Cortex of kidney (tissue), 1 donor: ENCODE measurements at places on chromosomes 2 and 18.

DNA sequence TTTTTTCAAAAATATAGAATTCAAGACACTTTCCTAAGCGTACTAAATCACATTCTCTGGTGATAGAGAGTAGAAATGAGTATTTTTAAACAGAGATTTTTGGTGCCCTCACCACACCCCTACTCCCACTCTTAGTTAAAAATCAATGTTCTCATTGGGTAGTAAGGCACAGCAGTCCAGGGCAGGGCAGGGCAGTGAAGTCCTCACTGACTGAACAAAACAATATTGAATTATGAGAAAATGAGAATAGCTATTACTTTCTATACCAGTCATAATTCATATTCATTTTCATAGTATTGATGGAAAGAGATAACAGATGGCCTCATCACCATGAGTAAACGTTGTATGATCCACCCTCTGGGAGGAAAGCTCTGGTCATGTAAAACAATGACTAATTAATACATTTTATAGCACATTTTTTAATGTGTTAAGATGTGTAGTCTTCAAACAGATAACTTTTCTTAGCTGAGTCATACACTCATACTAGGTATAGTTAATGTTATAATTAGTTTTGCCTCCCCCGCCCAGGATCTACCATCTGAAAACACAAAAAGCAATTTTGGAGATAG is 686.1 kb downstream of the KCNJ3 start:
- no peak for DNase-seq

DNA sequence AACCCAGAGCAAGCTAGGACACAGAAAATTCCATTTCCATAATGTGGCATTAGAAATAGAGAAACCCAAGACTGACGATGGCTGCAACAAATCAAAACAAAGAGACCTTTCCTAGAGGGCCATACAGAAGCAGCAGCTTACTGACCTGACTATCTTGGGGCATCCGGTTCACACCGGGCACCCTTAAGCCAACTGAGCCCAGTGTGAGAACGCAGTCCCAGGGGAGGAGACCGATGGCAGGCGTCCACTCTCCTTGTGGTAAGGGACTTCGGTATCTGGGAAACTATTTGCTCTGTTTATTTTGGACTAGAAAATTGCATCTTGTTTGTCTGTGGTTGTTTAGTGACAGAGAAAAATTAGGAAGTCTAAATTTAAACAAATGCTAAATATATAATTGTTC is 244.8 kb upstream of the COPS8 start:
- no peak for DNase-seq

GRCh38 chr18:42936289-42936688 is 179.2 kb downstream of the RIT2 start:
- no peak for DNase-seq

DNA sequence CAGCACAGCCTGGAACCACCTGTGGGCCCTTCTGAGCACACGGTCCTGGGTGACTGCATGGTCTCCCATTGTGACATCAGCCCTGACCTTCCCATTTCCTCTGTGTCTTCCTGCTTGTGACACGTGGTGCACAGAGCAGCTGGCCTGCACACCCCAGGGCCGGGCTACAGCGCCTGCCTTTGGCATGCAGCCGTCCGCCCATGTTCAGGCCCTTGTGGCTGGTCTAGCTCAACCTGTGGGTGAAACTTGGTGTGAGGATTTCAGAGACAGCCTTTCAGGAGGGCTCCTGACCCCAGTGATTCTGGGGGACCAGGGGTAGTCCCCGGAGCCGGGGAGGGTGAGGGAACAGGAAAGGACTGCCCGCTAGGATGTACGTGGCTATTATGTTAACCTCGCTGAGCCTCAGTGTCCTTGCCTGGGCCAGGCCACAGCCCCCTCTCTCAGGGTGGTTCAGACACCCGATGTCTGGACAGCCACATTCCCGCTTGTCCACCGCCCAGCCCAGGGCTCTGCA is 284.8 kb upstream of the HS6ST1 start:
- DNase-seq, result no peak

- DNase-seq, result no peak
Measured at GRCh38 chr2:12771154-12771553, 54.4 kb downstream of the TRIB2 start.

DNA sequence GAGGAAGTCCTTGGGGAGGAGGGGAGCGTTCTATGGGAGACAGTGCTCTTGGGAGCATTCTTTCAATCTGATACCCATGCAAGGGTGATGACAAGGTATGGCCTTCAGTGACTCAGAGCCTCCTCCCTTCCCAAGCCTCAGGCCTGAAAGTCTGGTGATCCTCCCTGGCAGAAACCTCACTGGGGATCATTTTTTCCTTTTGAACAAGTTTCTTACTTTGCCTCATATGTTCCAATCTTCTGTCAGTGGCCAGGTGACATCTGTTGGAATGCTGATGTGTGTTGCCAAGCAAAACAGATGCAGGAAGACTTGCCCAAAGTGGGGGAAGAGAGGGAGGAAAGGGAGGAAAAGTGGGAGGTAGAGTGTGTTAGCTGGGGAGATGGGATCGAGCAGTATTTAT is 224.8 kb downstream of the NEDD4L start:
- no peak for DNase-seq
